Fibroblast of skin of back (primary cell): ENCODE measurements at places on chromosomes 7 and 10.

DNA sequence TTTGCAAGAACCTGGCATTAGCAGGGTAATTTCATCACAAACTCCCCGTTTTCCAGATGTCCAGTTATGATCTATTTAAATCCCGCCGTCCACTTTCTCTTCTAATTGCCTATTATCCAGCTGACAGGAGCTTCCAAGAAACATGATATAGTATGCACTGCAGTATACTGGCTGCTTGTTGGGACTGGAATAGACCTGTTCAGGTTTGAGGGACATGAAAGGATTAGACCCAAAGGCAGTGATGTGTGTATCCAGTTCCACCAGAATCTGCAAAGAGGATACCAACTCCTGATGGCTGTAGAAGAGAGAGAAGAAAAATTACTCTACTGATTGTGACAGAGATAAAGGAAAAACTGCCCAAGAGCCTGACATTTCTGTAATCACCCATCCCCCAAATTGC is 8.9 kb downstream of the MSS51 start:
- no peak for DNase-seq

DNA sequence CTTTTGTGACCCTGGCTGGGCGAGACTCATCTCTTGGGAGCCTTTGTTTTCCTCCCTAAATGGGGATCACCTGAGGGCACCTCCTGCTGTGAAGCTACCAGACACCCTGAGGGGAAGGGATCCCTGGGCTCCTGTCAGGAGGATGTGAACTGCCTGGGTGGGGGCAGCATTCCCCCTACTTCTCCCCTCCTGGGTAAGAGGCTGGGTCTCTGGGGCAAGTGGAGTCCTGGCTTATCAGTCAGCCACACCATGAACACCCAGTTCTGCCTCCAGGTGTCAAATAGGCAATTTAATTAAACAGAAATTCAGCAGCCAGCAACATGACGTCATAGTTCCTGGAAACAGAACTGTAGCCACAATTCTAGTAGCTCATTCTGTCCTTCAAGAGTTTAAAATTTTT is 97.7 kb upstream of the RET start:
- DNase-seq, result no peak

DNA sequence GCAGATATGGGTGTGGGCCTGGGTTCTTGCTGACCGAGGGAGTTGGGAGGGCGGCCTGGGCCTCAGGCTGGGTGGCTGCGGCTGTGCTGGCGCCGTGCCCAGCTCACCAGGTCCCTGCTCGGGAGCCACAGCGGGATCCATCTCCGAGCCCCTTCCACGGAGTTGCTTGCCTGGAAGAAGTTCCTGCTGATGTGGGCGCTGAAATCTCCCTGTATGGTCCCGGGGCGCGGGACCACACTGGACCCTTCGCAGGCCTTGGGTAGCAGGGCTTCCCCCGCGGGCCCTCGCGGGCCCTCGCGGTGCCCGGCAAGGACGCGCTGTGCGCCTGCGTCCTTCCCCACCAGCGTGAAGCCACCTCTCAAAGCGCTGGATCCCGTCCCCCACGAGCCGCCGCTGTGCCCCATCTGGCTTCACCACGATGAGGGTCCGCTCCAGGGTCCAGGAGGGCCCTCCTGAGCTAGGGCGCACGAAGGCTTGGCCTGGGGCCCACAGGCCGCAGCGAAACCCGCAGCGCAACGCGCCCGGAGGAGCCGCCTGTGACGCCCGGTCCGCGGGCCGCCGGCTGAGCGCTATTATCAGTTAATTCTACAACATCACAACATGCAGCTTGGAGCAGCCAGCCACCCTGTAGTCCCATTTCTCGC is 31.5 kb downstream of the RAB19 start:
- no peak for DNase-seq

DNA sequence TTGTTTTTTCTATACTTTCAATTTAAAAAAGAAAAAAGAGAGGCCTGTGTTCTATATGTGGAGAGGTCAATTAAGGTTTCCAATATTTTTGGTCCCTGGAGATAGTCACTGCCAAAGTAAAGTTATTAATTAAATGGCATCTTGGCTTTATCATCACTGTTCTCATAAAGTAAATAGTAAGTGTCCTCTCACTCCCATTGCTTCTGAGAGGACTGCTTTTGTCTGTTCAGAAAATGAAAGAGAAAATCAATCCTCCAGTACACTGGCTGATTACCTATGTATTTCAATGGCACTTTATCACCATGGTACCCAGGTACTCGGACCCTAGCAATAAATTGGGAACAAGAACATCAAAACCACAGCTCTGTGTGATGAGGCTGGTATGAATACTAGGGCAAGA is 94.0 kb downstream of the RNLS start:
- no peak for DNase-seq

DNA sequence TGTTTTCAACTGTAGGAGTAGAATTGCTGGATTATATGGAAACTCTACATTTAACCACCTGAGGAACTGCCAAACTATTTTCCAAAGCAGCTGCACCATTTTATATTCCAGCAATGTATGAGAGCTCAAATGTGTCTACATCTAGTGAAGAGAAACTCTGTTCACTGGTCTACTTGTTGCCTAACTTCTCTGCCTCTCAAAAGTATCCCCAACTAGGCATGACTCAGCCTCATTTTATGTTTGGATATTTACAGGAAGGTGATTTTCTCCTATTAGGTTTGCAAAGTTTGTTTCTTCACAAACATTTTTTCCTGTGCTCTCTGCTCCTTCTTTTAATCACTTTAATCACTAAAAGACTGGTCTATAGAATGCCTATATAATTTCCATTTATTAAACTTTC is 37.1 kb upstream of the SRI start:
- no peak for DNase-seq
